H9 (cell line): ENCODE measurements at places on chromosomes 6 and 20. TPM values are rescaled to one million over a fixed set of nuclear protein-coding genes. Genes with fewer than 3 reads are reported as not detected.

THBD gene
- total RNA-seq: 0.15 and 0.28 TPM in 2 replicates

SYTL3 gene
- total RNA-seq: 0.09 and 0.20 TPM in 2 replicates

EIF6 gene
- total RNA-seq: 150 and 154 TPM in 2 replicates

FNDC1 gene
- total RNA-seq: 0.24 TPM in 2 replicates

DCDC2 gene
- total RNA-seq: 0.57 and 0.59 TPM in 2 replicates

HUS1B gene
- 0.96 and 1.2 TPM in 2 replicates for total RNA-seq

RAET1E gene
- total RNA-seq: not detected in 2 replicates

PDE7B gene
- total RNA-seq: not detected in 2 replicates

OOEP gene
- not detected in 2 replicates for total RNA-seq

TMEM239 gene
- not detected in 2 replicates for total RNA-seq

SOX18 gene
- 1.6 and 2.0 TPM in 2 replicates for total RNA-seq

VSX1 gene
- total RNA-seq: not detected in 2 replicates

SLC22A3 gene
- 2.7 and 2.8 TPM in 2 replicates for total RNA-seq

GSTA2 gene
- total RNA-seq: not detected in 2 replicates

TGM3 gene
- total RNA-seq: not detected in 2 replicates

IMPG1 gene
- total RNA-seq: not detected in 2 replicates

TINAG gene
- not detected in 2 replicates for total RNA-seq

SNAI1 gene
- total RNA-seq: 6.4 and 7.0 TPM in 2 replicates

DEF6 gene
- 5.4 and 5.6 TPM in 2 replicates for total RNA-seq

SRMS gene
- 0.70 and 0.79 TPM in 2 replicates for total RNA-seq

LHFPL5 gene
- total RNA-seq: not detected in 2 replicates

FAM83C gene
- total RNA-seq: not detected in 2 replicates

BMP6 gene
- 0.28 and 0.61 TPM in 2 replicates for total RNA-seq

CEP85L gene
- total RNA-seq: 3.8 TPM in 2 replicates

TMEM244 gene
- total RNA-seq: not detected in 2 replicates

SLA2 gene
- total RNA-seq: 0.13 and 0.20 TPM in 2 replicates

WFDC5 gene
- not detected in 2 replicates for total RNA-seq

PNPLA1 gene
- total RNA-seq: 0.09 TPM in 1 of 2 replicates, not detected in the other

MAN1A1 gene
- 1.6 and 1.9 TPM in 2 replicates for total RNA-seq

SCGN gene
- not detected in 2 replicates for total RNA-seq

HLA-DQA1 gene
- total RNA-seq: 0.68 and 1.7 TPM in 2 replicates

C6orf118 gene
- not detected in 2 replicates for total RNA-seq

LIME1 gene
- total RNA-seq: 12.8 and 13.5 TPM in 2 replicates

DPPA5 gene
- 1.2 TPM in 2 replicates for total RNA-seq

UFL1 gene
- total RNA-seq: 12.7 and 13.8 TPM in 2 replicates

SLC22A1 gene
- 0.39 and 0.50 TPM in 2 replicates for total RNA-seq

PLA2G7 gene
- 1.7 and 1.8 TPM in 2 replicates for total RNA-seq

EFCAB8 gene
- total RNA-seq: 0.09 TPM in 1 of 2 replicates, not detected in the other

FAM83B gene
- total RNA-seq: 5.2 and 5.7 TPM in 2 replicates

ARHGAP40 gene
- 0.17 and 0.26 TPM in 2 replicates for total RNA-seq

ELOVL4 gene
- 10.1 and 10.9 TPM in 2 replicates for total RNA-seq

SLPI gene
- total RNA-seq: not detected in 2 replicates

PKIB gene
- 44.7 and 46.5 TPM in 2 replicates for total RNA-seq

LPA gene
- total RNA-seq: 0.13 and 0.15 TPM in 2 replicates

SMAP1 gene
- total RNA-seq: 29.3 TPM in 2 replicates
